ENCODE measurements at places on chromosomes 2 and 18.

GRCh38 chr2:14632133-14632936, at the start of gene LRATD1:
LRATD1 (plus strand) TSS chr2:14632717; CDS start chr2:14633980, 1,263 bp downstream.
- DNase-seq = no peak

GRCh38 chr2:190497428-190497827, 37.1 kb downstream of the NEMP2 start:
- no peak for DNase-seq

DNA sequence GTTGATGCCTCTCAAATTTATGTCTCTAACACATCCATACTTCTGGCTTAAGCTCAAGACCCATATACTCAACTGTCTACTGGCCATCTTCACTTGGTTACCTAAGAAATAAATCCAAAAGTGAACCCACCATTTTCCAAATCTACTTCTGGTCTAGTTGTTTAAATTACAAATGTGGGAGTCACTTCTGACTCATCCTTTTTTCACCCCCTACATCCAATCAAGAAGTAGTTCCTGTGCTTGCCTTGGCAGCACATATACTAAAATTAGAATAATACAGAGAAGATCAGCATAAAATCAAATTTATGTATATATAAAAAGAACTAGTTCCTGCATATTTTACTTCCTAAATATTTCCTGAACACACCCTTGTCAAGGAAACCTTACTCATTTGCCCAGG, 53.6 kb downstream of the STRN start:
- DNase-seq = no peak

GRCh38 chr2:179613299-179613651, 248.1 kb downstream of the ZNF385B start:
- no peak for DNase-seq

- DNase-seq = no peak
These were observed 256.3 kb downstream of the LRRTM1 start for GRCh38 chr2:80048296-80048695.

- no peak for DNase-seq
These were observed 1335.2 kb upstream of the ZEB2 start for GRCh38 chr2:145855142-145855541.

All from stimulated activated CD8-positive, alpha-beta memory T cell treated with anti-CD3 and anti-CD28 coated beads, Interleukin-12 subunit alpha, Interleukin-12 subunit beta, amount 100 ng/mL, for 1 hour (primary cell).